ENCODE measurements at places on chromosomes 12 and 14.

DNA sequence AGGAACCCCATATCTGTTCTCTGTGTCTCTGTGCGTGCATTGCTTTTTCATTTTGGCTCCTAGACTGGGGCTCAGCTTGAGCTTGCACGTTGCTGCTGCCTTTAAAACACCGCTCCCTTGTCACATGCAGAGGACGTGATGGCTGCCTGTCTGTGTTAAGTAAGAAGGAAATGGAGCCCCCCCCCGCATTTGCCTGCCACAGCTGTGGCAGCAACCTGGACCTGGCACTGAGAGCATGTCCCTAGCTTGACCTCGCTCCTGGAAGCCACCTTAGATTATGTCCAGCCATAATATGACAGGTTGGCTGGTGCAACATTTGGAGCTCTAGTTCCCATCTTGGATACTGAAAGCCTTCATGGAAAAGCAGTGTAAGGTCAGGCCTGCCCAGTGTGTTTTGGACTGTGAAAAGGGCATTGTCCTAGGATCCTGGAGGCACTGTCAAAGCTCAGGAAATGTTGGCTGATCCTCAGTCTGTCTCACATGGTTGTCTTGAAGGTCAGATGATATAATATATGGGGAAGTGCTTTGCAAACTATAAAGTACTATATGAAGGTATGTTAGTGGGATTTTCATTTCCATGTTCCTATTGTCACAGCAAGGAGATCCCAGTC lies 73.8 kb downstream of the PRKCH start:
- H3K27me3 ChIP-seq: no peaks in the 10 kb centered on the region
- no peak overlapping the region for H3K27ac ChIP-seq
- no peaks in the 10 kb centered on the region for H3K36me3 ChIP-seq
- DNase-seq: no peak

DNA sequence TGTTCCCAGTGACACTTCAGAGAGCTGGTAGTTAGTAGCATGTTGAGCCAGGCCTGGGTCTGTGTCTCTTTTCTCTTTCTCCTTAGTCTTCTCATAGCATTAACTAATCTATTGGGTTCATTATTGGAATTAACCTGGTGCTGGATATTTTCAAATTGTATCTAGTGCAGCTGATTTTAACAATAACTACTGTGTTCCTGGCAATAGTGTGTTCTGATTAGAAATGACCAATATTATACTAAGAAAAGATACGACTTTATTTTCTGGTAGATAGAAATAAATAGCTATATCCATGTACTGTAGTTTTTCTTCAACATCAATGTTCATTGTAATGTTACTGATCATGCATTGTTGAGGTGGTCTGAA lies 3.0 kb downstream of the FOS start:
- H3K27ac ChIP-seq: no peak overlapping the region
- H3K4me3 ChIP-seq: peak overlapping the region; percentile 71
- no peak for DNase-seq
- peaks cover 32% of the 10 kb centered on the region for H3K4me1 ChIP-seq

DNA sequence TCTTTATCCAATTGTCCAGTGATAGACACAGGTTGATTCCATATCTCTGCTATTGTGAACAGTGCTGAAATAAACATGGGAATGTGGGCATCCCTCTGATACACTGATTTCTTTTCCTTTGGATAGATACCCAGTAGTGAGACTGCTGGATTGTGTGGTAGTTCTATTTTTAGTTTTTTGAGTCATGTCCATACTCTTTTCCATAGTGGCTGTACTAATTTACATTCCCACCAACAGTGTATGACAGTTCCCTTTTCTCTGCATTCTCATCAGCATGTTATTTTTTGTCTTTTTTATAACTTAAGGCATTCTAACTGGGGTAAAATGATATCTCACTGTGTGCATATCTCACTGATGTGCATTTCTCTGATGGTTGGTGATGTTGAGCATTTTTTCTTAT lies 24.8 kb upstream of the VASH1 start:
- no peak overlapping the region for H3K27ac ChIP-seq
- DNase-seq: no peak
- H3K4me3 ChIP-seq: no peak overlapping the region
- no peaks in the 10 kb centered on the region for H3K4me1 ChIP-seq

- DNase-seq: no peak
- H3K4me3 ChIP-seq: no peak overlapping the region
- H3K27me3 ChIP-seq: no peaks in the 10 kb centered on the region
- peaks cover 12% of the 10 kb centered on the region for H3K36me3 ChIP-seq
Measured at GRCh38 chr14:81187832-81188522, 32.8 kb downstream of the GTF2A1 start.

- H3K4me1 ChIP-seq: no peaks in the 10 kb centered on the region
- H3K36me3 ChIP-seq: no peaks in the 10 kb centered on the region
- H3K27ac ChIP-seq: no peak overlapping the region
- no peak overlapping the region for H3K4me3 ChIP-seq
- H3K27me3 ChIP-seq: no peaks in the 10 kb centered on the region
- no peak for DNase-seq
Measured at GRCh38 chr12:65593239-65593701, 231.0 kb upstream of the HMGA2 start.

DNA sequence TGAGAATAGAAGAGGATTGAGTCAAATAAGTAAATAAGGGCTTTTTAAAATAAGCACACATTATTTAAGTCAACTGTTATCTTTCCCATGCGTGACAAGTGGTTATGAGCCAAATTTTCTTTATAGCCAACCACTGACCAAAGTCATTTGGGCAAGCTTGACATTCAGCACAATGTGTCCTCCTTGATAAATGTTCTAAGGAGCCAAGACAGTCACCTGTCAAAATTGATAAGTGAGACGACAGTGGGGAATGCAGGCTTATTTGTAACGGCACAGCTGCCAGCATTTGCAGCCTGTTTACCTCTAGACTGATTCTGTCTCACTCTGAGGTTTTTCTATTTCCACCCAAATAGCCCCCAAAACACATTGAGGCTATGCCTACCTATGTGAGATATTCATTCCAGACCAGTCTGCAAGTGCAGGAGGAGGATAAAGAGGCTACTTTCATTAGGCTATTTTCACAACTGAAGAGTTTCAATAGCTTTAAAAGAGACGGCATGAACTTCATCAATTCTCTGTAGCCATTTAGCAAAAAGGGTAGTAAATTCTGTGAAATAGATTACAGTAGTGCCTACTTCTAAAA lies 339.5 kb downstream of the PDZRN4 start:
- H3K27me3 ChIP-seq: no peaks in the 10 kb centered on the region
- no peaks in the 10 kb centered on the region for H3K4me1 ChIP-seq
- DNase-seq: no peak

- no peak overlapping the region for H3K27ac ChIP-seq
- H3K4me3 ChIP-seq: no peak overlapping the region
- H3K36me3 ChIP-seq: no peaks in the 10 kb centered on the region
- no peak for DNase-seq
Measured at GRCh38 chr12:48454667-48455066, 17.7 kb upstream of the ANP32D start.

- H3K4me1 ChIP-seq: peaks cover 25% of the 10 kb centered on the region
- H3K4me3 ChIP-seq: no peak overlapping the region
- H3K27me3 ChIP-seq: peaks cover 86% of the 10 kb centered on the region
- DNase-seq: no peak
- H3K27ac ChIP-seq: no peak overlapping the region
Measured at GRCh38 chr12:132432721-132433577, 57.0 kb upstream of the FBRSL1 start.

- H3K27ac ChIP-seq: no peak overlapping the region
- no peak for DNase-seq
- H3K4me1 ChIP-seq: no peaks in the 10 kb centered on the region
- no peak overlapping the region for H3K4me3 ChIP-seq
Measured at GRCh38 chr14:29724991-29725390, 202.7 kb downstream of the PRKD1 start.

GRCh38 chr12:127811988-127812387 lies 455.0 kb upstream of the TMEM132C start:
- peaks cover 3% of the 10 kb centered on the region for H3K4me1 ChIP-seq
- H3K4me3 ChIP-seq: no peak overlapping the region
- DNase-seq: peak; percentile 69
- H3K27ac ChIP-seq: no peak overlapping the region

GRCh38 chr14:94395888-94396574 lies 7.6 kb upstream of the SERPINA1 start:
- no peaks in the 10 kb centered on the region for H3K4me1 ChIP-seq
- DNase-seq: no peak
- H3K27ac ChIP-seq: no peak overlapping the region
- no peaks in the 10 kb centered on the region for H3K27me3 ChIP-seq
- no peaks in the 10 kb centered on the region for H3K36me3 ChIP-seq
- no peak overlapping the region for H3K4me3 ChIP-seq

GRCh38 chr12:95118138-95118787 lies 44.8 kb upstream of the NR2C1 start:
- H3K36me3 ChIP-seq: peaks cover 2% of the 10 kb centered on the region
- no peak overlapping the region for H3K27ac ChIP-seq
- H3K4me1 ChIP-seq: peaks cover 10% of the 10 kb centered on the region
- H3K4me3 ChIP-seq: no peak overlapping the region
- no peaks in the 10 kb centered on the region for H3K27me3 ChIP-seq
- DNase-seq: no peak

GRCh38 chr12:129049917-129050316 lies 196.6 kb downstream of the GLT1D1 start:
- H3K27me3 ChIP-seq: no peaks in the 10 kb centered on the region
- no peaks in the 10 kb centered on the region for H3K36me3 ChIP-seq
- no peak for DNase-seq
- no peak overlapping the region for H3K27ac ChIP-seq

GRCh38 chr14:59803052-59803540 lies 67.5 kb downstream of the RTN1 start:
- H3K36me3 ChIP-seq: no peaks in the 10 kb centered on the region
- H3K27me3 ChIP-seq: peaks cover 4% of the 10 kb centered on the region
- H3K4me1 ChIP-seq: no peaks in the 10 kb centered on the region
- H3K4me3 ChIP-seq: no peak overlapping the region
- DNase-seq: no peak

- no peak overlapping the region for H3K27ac ChIP-seq
- no peaks in the 10 kb centered on the region for H3K27me3 ChIP-seq
- H3K4me3 ChIP-seq: no peak overlapping the region
- peaks cover 4% of the 10 kb centered on the region for H3K4me1 ChIP-seq
Measured at GRCh38 chr12:75600146-75600545, 88.7 kb upstream of the KRR1 start.

- no peak within 1 kb of the TSS for H3K27ac ChIP-seq
- no peaks in the 10 kb centered on the region for H3K36me3 ChIP-seq
- peak within 1 kb of the TSS; percentile 59 for H3K4me3 ChIP-seq
- peaks cover 9% of the 10 kb centered on the region for H3K27me3 ChIP-seq
Measured at GRCh38 chr12:99984271-99985128, at the start of gene ANKS1B. TSS of gene ANKS1B (minus strand) at chr12:99984936. CDS start at chr12:99984237, 699 bp downstream.

- H3K4me1 ChIP-seq: no peaks in the 10 kb centered on the region
- no peak overlapping the region for H3K4me3 ChIP-seq
- DNase-seq: no peak
- H3K27me3 ChIP-seq: no peaks in the 10 kb centered on the region
Measured at GRCh38 chr14:104217486-104218360, 79.3 kb downstream of the KIF26A start.

DNA sequence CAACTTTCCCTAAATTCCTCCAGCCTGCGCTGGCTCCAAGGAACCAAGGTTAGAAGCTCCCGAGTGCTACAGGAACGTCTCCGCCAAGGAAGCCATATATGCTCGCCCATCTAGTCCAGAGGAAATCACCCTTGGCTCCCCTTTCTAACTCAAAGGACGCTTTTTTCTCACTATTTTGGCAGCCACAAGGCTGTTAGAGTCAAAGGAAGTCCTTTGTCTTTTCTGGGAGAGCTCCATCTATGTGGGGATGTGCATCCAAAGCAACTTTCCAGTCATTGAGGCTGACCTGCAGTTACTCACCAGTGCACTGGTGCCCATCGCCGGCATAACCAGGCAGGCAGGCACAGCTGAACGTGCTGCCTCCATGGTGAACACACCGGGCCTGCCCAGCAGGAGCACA lies 37.6 kb downstream of the RTRAF start:
- no peaks in the 10 kb centered on the region for H3K27me3 ChIP-seq
- H3K4me1 ChIP-seq: peaks cover 81% of the 10 kb centered on the region
- no peak overlapping the region for H3K4me3 ChIP-seq
- peaks cover 18% of the 10 kb centered on the region for H3K36me3 ChIP-seq
- DNase-seq: no peak
- H3K27ac ChIP-seq: peak overlapping the region; percentile 37

DNA sequence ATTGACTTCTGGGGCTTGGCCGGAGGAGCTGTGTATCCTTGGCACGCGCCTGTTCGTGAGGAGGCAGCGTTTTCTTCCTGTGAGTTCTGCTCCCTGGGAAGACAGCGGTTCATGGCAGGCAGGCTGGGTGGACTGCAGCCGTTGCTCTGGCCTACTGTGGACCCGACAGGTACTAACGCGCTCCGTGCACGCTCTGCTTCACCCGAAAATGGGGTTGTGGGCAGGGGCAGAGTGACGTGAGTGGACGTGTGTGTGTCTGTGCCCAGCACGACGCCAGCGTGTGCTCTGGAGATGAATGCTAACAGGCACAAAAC lies 179.1 kb downstream of the KIF26A start:
- H3K36me3 ChIP-seq: no peaks in the 10 kb centered on the region
- H3K27me3 ChIP-seq: no peaks in the 10 kb centered on the region
- H3K27ac ChIP-seq: no peak overlapping the region
- H3K4me3 ChIP-seq: no peak overlapping the region

DNA sequence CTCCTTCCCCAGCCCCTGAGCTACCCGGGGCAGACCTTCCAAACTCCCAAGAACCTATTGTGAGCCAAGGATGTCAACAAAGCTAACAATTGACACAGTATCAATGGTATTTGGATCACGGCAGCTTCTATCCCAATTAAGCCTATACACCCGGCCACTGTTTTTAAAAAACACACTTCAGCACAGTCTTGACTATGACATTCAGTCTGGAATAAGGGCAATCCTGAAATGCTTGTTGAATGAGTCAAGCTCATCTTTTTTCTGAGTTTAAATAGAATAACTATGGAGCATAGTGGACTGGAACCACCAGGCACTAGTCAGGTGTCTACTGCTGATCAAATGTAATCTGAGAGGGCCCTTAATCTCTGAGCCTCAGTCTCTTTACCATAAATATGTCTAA lies 5.7 kb downstream of the DENND5B start:
- no peak overlapping the region for H3K4me3 ChIP-seq
- no peaks in the 10 kb centered on the region for H3K36me3 ChIP-seq
- no peak for DNase-seq
- no peaks in the 10 kb centered on the region for H3K4me1 ChIP-seq
- H3K27me3 ChIP-seq: no peaks in the 10 kb centered on the region

DNA sequence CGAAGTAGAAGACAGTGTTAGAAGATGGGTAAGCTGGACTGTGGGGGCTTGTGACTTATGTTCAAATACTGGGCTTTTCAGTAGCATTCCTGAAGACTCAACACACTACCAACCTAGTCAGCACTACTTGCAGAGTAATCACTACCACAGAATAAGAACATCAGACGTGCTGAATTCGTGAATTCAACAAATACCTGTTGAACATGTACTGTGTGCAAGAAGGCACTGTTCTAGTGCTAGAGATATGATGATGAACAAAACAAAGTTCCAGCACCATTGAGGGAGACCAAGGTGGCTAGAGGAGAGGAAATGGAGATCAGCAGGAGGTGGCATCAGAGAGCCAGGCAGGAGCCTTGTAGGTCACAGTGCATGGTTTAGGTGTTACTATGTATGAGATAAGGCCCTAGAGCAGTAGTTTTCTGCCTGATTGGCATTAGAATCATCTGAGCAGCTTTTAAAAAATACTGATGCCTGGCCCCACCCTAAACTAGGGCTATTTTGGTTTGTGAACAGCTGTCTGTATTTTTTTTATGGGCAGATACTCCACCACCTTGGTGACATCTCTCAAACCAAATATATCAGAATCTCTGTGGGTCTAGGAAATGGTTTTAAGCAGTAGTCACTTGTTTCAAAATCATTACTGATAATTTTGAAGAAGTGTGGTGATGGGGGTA lies 26.8 kb downstream of the FERMT2 start:
- H3K4me1 ChIP-seq: peaks cover 97% of the 10 kb centered on the region
- no peaks in the 10 kb centered on the region for H3K27me3 ChIP-seq
- no peak for DNase-seq
- H3K27ac ChIP-seq: no peak overlapping the region
